Left cardiac atrium (tissue), 4 donors: ENCODE measurements at places on chromosomes 12 and 14.

DNA sequence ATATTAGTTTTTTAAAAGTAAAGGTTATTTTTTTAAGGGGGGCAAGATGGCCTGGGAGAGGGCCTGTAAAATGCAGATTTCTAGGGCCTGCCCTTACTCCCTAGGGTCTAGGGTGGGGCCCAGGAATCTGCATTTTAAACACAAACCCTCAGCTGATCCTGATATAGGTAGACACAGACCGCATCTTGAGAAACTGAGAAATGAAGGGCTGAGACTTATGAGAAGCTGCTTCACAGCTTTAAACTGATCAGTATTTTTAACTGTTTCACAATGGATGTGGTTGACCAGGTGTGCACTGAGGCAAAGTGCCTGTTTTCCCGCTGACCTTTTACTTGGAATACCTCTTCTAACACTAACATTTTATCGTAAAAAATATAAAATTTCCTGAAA is 84.0 kb downstream of the CCDC88C start:
- DNase-seq, result no peak

DNA sequence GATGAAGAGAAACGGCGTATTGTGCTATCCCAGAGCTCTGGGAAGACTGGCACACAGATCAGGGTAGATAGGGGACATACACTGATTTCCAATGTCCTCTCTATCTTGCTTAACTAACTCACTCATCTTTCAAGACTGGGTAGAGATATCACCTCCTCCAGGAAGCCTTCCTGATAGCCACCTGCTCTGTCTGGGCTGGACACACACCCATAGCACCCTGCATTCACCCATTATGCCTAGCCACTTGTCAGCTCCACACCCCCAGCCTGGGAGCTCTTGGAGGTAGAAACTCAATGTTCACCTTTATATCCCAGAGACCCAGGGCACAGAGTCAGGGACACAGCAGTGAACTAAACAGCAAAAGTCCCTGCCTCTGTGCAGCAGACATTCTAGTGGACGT is 52.0 kb downstream of the ACTN1 start:
- DNase-seq, result no peak

- no peak for DNase-seq
Measured at GRCh38 chr12:2324387-2324786, 271.6 kb downstream of the CACNA1C start.

DNA sequence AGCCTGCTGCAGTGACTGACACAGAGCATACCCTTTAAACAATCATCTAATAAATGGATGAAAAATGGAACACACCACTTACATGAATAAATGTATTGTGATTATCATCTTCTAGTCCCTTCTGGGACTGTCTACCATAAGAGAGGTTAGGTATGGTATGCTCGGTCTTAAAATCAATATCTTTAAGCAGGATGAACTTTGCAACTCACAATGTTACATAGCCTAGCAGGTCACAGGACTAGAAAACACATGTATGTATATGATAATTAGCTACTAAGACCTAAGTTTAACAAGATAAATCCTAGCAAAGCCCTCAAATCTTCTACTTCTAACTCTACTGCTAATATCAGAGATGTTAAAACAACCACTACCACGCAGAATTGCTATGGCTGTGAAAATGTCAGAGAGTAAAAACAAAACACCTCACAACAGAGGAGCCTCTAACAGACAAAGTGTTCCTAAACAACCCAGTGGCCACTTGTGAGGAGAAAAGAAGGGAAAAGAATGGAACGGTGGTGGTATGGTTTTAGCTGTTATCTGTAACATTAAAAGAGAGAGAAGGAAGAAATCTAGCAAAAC is 139.4 kb downstream of the STXBP6 start:
- DNase-seq, result no peak

GRCh38 chr12:26282339-26282940 is 87.1 kb downstream of the SSPN start:
- DNase-seq, result no peak
